ENCODE measurements at places on chromosomes 6 and 20.

DNA sequence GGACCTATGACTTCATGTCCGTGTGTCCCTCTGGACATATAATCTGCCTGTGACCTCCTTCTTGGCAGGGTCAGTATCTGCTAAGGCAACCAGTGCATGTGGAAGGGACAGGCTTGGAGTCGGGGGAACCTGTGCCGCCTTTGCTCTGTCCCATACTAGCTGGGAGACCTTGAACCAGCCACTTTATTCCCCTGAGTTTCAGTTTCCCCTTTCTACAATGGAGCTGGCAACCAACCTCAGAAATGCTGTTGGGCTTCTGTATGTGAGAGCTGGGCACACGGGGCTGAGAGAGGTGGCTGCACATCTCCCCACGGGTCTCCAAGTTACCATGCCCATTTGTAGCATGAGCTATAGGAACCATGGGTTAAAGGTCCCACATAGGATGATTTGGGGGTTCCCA is 53.8 kb downstream of the CD40 start:
- no peak for DNase-seq

DNA sequence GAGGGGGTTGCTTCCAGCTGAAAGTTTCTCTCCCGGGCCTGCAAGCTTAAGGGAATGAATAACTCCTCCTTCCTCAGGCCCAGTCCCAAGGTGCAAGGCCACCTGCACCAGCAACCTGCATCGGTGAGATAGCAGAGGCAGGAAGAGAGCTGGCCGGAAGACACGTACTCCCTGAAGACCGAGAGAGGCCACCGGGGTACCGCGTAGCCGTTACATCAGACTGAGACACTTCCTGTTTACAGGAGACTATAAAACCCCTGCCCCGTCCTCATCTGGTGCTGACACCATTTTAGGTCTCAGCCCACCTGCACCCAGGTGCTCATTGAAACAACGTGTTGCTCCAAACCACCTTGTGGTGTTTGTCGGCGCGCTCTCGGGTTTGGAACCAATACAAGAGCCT is 60.5 kb upstream of the PRND start:
- DNase-seq: no peak

- DNase-seq: no peak
These were observed 119.9 kb upstream of the PRND start for GRCh38 chr20:4601630-4602296.

GRCh38 chr20:47642118-47642517 is 140.4 kb downstream of the NCOA3 start:
- no peak for DNase-seq

DNA sequence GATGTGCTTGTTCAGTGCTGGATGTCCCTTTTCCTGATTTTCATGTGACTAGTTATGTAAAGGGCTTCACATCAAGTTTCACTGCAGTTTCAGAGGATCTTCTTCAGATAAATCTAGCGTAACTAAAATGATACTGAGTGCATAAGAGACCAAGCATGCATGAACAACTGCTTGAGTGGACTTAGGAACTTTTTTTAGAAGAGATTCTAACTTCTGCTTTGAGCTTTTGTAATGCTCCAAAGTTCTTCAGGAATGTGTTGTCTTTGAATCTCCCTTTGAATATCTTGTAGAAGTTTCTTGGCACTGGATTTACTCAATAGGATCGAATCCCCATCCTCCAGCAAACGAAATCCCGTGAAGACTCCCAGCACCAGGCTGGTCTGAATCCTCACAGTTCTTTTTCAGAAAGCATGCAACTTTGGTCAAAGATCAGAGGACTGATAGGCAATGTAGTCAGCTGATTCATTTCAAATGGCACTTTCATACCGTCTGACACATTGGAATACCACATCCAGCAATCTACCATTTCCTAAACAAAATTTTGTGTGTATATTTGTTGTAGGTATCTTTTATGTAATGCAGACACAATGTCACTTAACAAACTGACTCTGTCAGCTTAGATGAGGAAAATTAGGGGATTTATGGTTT is 33.2 kb downstream of the ENPP1 start:
- DNase-seq: no peak

DNA sequence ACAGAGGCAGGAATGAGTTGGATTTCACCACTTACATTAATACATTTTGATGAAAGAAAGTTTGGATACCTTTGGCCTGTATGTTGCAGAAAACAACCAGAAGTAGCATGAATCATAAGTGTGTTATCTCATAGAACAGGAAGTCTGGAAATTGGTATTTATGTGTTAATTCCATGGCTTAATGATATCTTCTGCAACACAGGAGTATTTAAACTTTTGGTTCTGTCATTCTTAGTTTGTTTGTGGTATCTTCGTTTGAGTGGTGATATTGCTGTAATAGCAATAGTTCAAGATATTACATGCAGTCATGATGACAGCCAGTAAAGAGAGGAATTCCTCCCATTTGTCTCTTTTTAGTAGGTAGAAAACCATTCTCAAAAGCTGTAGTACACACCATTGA is 177.3 kb downstream of the CDKAL1 start:
- no peak for DNase-seq

DNA sequence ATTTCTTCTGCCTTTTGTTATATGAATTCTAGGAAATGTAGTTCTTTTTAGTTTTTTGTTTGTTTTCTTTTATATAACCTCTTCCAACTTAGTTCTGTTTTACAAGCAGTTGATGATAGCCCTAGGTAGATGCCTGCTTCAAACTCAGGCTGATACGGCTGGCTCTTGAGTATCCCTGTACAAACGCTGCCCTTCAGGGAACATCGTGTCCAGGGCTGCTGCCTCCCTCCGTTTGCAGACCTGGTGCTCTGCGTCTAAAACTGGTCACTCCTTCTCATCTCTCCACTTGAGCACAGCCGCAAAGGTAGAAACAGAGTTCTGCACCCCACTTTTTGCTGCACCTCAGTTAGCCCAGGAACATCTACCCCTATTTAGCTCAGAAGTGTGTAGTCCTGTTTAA is 310.1 kb downstream of the PRL start:
- no peak for DNase-seq

DNA sequence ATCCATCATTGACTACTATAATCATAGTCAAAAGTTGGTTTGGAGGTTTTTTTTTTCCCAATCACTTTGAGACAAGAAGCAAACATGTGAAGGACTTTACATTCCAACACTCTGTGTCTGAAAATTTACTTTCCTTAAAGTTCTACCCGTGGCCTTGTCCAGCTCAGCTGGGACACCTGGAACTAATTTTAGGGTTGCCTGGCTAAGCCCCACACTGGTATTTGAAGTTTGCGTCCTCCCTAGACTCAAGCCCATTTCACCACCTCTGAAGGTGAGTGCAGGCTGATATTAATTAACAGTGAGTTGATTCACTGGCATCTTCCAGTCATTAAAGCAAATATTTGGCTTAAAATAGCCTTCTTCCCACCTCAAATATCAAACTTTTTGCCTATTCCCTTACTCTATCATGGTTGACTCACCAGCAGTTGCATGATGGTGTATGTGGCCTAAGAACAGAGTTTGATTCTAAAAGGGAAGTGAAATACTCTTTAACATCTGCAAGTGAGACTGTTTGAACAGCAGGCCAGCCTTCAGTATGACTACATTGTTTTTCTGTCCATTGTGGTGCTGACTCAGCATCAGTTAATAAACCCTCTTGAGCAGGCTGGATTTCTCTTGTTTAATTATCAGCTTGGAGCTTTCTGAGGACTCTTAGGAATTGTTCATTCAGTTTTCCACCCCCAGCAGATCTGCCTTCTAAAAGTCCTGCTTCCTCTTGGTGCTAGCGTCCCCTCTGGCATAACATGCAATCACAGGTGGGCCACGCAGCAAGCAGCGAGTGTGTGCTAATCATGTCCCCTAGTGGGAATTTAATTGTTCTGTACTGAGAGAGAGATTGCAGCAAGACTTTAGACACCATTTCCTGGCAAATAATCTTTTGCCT is 1.8 kb upstream of the PRDM1 start:
- DNase-seq: no peak

DNA sequence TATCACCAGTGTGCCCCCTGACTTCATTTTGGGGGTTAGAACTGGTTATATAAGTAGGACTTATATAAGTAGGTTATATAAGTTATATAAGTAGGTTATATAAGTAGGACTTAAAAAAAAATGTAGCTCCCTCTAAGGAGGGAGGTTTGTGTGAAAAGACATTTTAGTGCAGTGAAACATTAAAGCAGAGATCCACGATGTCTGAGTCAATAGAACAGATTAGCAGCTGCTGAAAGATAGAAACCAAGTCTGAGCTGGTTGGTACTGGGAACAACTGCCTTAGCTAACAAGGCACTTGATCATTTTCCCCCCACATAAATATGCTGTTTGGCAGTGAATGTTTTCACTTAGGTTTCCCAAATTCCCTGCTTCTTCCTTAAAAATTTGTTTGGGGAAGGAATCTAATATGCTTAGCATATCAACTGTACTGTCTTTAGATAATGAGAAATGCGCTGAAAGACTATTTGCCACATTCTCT is 2.1 kb upstream of the RPS12 start:
- DNase-seq: no peak

DNA sequence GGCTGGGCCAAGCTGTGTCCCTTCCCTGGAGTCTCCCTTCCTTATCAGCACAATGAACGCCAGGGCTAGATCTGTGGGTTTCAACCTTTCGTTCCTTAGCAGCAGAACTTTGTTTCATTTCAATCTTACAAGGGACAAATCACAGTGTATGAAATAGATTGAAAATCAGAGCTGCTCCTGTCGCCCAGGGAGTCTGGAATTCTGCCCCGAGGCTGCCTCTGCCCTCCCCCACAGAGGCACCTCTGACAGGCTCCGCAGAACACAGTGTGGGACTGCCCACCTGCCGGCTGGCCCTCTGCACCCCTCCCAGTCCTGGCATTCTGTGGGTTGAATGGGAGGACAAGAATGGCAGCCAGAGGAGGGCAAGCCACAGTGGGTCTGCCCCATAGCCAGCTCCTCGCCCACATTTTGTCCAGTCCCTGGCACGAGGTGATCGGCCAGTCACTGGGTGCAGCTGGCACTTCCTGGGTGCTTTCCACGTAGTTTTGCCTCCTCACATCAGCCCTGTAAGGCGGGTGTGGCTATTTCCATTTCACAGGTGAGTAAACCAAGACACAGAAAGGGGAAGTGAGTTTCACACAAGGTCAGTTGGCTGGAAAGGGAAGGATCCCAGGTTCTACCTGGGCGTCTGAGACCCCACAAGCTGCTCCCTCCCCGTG is 26.1 kb downstream of the MANBAL start:
- DNase-seq: no peak

DNA sequence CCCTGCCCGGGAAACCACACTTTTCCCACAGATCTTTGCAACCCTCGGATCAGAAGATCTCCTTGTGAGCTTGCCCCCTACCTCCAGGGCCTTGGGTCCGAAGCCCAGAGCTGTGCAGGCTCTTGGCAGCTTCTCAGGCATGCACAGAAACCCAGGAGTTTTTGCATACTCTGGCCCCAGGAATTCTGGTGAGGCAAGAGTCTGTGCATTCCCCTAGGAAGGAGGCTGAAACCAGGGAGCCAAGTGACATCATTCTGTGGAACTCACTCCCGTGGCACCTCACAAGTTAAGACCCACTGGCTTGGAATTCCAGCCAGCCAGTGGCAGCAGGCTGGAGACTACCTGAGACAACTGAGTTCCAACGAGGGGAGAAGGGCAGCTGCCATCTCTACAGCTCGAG is 100.1 kb downstream of the TNFRSF21 start:
- DNase-seq: no peak

DNA sequence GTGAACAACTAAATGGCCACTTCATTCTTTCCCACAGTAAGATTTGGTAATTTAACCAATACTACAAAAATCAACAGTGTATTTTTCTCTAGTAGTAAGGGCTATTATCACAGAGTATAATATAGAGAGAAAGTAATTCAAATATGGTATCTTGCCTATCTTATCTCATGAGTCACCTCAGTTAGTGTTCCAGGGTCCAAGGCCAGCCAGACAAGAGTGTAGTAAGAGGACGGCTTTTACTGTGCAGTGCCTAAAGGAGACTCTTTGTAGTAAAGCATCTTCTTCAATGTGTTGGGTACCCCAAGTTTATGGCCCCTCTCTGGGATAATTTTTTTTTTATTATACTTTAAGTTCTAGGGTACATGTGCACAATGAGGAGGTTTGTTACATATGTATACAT is 607.4 kb downstream of the PKHD1 start:
- no peak for DNase-seq

DNA sequence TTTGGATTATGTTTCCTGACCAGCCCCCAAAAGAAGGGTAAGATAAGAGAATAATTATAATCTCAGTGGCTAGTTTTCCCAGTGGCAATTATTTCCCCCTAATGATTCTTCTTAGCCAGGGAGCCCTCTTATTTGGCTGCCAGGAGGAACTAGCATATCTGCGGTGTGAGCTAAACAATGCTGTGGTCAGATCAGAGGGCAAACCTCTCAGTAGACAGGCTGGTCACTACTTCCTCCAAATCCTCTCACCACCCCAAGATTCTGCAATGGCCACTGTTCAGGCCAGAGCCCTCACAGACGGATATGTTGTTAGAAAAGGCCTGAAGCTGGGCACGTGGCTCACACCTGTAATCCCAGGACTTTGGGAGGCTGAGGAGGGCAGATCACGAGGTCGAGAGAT is 273.4 kb upstream of the SASH1 start:
- DNase-seq: no peak

- DNase-seq: no peak
These were observed 86.1 kb upstream of the BACH2 start for GRCh38 chr6:90382760-90383159.

- no peak for DNase-seq
These were observed 27.1 kb downstream of the BCAS4 start for GRCh38 chr20:50821994-50822393.

GRCh38 chr6:111727041-111727440 is 121.4 kb upstream of the TRAF3IP2 start:
- DNase-seq: no peak

DNA sequence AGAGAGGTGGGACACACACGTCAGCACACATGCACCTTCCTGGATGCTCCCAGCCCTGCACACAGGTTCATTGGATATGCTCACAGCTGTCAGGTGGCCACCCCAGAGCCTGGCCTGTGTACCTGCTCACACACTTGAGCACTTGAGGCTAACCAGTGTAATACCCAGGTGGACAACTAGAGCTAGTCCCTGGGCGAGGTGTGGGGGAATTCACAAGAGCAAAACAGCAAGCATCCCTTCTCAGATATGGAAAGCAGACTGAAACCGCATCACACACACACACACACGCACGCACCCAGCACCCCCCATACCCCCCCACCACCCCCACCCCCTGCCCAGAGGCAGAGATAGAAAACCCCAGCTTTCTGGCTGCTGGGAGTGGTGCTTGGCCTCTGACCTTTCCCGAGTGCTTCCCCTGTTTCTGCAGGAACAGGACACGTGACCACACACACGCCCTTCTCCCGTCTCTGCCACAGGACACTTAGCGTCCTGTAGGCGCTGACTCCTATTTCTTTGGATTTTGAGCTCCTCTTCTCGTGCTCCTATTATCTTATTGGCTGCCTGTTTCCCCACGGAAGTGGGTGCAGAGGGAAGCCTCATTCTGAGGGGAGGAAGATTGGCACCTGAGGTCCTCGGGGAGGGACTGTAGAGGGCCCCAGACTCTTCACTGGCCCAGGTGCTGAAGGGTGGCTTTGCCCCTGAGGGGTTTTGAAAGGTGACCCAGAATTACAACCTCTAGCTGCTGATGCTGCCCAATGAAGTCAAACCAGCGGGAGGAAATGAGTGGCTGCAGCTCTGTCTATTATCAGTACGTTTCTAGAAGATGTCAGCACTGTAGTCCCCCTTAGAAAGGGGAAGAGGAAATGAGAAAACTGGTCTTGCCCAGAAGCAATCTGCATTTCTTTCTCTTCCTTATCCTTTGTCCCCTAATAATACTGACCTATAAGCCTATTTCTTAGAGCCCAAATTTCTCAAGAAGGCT is 65.8 kb downstream of the SYTL3 start:
- DNase-seq: no peak

Data from activated CD4-positive, alpha-beta T cell treated with anti-CD3 and anti-CD28 coated beads, Interleukin-2, amount 50 U/mL, for 24 hours (primary cell).